Testis (tissue), 5 donors: ENCODE measurements at places on chromosomes 7 and 10.

GRCh38 chr10:49237985-49238384 lies 49.8 kb upstream of the TMEM273 start:
- DNase-seq, result no peak

DNA sequence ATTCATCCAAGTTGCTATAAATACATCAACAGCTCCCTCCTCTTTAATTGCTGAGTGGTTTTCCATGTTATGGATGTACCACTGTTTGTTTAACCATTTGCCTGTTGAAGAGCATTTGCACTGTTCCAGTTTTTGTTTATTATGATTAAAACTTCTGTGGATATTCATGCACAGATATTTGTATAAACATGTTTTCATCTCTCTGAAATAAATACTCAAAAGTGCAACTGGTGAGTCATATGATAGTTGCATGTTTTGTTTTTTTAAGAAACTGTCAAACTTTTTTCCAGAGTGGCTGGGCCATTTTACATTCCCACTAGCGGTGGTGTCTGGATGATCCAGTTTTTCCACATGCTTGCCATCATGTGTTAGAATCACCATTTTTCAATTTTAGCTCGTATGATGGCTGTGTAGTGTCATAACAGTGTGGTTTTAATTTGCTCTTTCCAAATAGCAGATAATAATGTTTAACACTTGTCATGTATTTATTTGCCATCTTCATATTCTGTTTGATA lies 33.6 kb downstream of the MEOX2 start:
- no peak for DNase-seq

DNA sequence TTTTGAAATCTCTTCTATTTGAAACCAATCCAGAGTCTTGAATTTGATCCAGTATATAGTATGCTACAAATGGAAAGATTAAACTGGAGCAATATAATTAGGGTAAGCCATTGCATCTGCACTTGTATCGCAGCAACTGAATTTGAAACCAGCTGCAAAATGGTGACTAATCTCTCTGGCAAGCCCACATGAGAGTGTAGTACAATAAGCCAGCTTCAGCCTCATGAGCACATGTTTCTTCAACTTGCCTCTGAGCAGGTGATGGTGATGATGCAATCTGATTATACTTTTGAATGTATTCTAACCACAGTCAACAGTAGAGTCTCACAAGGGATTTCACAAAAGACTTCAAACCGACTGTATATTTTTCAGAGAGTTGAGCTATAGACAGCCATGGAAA lies 829 bp upstream of the RPA3 start:
- no peak for DNase-seq

GRCh38 chr7:37713613-37714012 lies 30.0 kb downstream of the GPR141 start:
- no peak for DNase-seq

DNA sequence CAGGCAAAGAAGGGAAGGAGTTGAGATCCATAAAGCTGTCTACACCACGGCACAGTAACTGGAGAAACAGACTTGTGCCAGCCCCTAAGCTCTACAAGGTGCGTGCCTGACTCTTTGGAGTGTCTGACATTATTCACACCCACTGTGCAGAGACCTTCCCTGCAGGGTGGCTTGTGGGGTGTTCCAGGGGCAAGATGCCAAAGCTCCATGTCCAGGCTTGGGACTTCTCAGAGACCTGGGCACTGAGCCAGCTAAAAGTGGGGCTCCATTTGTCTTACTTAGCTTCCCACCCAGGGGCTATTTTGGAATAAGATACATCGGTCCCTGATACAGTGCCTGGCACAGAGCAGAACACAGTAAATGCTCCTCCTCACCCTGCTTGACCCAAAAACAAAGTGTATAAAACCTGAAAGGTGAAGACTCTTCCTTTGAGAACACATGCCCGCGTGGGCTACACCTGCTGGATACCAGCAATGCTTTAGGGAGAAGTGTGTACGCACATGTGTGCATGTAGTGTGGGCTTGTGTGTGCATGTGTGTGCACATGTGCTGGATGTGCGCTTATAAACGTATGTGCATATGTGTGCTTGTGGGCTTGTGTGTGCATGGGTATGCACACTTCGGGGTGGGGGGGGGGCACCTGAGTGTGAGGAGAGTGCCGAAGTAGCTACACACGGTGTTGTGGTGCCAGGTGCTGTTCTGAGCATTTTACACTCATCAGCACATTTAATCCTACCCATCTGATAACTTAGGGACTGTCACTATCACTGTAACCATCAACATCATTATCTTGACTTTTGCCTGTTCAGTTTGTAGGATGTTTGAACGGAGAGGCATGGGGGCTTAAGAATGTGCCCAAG lies 143.0 kb downstream of the ARHGAP22 start:
- DNase-seq, result no peak

DNA sequence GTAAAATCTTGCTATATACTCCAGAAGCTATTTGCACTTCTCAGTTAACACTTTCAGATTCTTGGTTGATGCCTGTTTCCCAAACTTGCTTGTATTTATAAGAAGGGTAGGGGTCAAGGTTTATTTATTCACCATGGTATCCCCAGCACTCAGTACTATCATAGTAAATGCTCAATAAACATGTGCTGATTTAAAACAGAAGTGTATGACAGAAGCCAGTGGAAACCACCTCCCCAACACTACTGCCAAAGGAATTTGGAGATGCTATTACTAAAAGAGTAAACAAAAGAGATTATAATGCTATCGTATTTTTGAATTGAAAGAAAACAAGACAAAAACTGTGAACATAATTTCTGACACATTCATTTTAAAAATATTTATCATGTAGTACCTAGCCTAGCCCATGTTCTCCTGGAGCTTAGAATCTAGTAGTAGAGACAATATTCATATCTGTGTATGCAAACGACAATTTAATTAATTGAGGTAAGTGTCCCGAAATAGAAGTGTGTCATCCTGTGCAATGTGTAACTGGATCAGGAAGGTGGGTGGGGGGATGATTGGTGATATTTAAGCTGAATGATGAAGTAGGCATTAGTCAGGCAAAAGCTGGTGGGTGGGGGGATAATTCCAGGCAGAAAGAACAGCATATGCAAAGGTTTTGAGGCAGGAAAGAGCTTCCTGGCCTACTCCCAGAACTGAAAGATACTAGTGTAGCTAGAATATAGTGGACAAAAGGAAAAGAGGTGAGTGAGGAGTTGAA lies 77.5 kb downstream of the HGF start:
- DNase-seq, result no peak

DNA sequence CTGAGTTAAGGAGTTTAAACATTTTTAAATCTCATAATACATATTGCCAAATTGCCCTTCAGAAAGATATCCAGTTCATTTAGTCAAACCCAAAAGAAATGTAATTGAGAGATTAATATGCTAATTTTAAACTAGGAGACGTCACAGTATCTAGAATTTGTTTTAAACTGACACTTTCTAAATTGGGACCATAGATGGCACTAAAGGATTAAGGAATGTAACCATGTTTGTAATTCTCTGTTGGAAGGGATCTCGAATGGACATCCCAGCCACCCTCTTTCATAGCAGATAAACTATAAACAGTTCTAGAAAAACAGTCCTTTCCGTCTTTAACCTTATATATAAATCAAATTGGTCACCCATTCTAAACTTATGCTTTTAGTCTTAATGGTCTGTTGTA lies 30.0 kb upstream of the SAMD9L start:
- no peak for DNase-seq

- DNase-seq, result no peak
These were observed 11.6 kb downstream of the HBP1 start for GRCh38 chr7:107180378-107180777.

- DNase-seq, result peak; percentile 87
These were observed at the start of gene SHTN1 for GRCh38 chr10:117005026-117005526. Gene SHTN1, minus strand, starts transcription at chr10:117005187. Its CDS starts 108 bp downstream, at chr10:117005079.

GRCh38 chr10:124511205-124512039 lies 49.8 kb downstream of the LHPP start:
- DNase-seq, result no peak

DNA sequence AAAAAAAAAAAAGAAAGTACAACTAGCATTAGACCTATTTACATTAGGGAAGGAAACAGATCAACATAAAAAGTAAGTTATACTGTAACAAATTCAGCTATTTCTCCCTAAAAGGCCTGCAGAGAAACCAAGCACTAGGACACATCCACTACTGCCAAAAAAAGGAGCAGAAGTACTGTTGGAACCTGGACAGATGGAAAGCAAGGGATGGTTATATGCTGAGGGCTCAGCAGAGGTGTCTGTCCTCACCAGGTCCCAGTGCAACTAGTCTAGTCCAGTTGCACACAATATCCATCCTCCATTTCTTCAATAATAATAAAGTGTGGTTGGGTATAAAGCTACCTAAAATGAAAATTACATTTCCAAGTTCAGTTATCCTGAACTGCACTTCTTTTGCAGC lies 103.2 kb upstream of the IFRD1 start:
- no peak for DNase-seq

- DNase-seq, result no peak
These were observed 356.4 kb upstream of the FOXK1 start for GRCh38 chr7:4325732-4326131.

DNA sequence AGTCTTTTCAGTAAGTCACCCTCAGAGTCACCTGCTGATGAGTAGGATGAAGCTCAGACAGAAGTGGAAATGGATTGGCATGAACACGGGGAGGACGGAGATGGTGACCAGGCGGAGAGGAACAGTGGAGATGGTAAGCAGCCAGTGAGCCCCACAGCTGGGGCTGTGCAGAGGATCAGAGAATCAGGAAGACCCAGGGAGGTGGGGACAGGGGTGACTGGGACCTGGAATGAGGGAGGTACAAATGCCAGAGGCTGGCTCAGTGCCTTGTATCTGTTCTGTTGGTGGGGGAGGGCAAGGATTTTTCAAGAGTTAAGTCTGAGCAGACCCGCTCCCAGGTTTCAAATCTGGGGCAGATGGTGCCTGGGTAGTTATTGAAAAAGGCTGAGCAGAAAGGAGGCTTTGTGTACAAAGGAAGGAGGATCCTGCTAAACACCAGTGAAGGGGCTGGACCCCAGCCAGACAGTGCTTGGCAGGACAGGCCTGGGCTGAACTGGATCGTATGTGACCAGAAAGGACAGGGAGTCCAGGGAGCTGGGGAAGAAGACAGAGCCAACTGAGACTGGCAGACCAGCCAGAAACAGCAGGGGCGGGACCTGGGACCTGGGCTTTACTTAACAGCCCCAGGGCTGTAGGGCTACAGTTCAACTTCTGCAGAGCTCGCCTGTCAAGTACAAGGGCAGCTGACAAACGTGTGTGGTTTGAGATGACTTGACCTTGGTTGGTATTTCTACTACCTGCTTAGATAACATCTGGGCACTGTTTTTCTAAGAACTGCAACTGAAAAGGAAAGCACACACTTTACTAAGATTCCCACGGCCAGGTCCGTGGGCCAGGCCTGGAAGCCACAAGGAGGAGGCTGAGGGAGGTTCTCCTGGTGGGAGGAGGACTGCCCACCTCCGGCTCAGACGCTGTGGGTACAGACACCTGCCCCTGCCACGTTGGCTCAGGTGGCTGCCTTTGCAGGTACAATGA lies 13.2 kb upstream of the FRMPD2 start:
- peak; percentile 84 for DNase-seq

DNA sequence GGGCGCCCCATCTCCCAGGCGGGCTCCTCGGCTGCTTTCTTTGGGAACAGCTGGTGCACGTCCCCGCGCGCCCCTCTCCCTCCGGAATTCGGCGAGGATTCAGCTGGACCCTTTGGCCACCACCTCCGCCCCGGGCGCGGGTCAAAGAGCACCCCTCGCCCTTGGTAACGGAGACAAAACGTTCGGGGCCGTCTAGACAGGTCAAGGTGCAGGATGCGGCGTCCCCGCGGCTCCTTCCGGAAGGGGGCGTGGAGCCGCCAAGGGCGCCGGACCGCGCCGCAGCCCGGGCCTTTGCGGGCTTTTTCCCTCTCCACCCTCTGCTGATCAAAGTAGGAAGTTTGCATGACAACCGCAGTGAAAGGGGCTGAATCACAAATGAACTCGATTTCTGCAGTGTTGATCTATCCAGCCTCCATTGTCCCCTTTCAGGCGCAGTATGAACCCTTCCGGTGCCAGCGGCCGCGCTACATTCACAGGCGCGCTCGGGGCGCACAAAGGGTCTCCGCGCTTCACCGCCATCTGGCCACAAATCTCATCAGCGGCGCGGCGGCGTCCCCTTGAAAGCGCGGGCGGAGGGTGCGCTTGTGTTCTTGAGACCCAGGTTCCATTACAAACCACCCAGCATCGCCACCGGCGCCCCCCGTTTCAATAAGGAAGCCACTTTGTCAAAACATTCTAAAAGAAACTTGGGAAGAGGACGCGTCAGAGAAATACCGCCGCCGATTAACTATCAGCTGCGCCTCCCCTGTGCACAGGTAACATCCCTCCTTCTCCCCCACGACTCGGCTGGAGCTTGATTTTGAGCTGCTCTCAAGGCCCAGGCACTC lies 36.4 kb downstream of the CNPY1 start:
- DNase-seq, result peak; percentile 37

GRCh38 chr7:130831817-130832481 lies 97.9 kb upstream of the KLF14 start:
- no peak for DNase-seq

- DNase-seq, result no peak
These were observed 88.8 kb downstream of the SUGCT start for GRCh38 chr7:40223451-40224127.

DNA sequence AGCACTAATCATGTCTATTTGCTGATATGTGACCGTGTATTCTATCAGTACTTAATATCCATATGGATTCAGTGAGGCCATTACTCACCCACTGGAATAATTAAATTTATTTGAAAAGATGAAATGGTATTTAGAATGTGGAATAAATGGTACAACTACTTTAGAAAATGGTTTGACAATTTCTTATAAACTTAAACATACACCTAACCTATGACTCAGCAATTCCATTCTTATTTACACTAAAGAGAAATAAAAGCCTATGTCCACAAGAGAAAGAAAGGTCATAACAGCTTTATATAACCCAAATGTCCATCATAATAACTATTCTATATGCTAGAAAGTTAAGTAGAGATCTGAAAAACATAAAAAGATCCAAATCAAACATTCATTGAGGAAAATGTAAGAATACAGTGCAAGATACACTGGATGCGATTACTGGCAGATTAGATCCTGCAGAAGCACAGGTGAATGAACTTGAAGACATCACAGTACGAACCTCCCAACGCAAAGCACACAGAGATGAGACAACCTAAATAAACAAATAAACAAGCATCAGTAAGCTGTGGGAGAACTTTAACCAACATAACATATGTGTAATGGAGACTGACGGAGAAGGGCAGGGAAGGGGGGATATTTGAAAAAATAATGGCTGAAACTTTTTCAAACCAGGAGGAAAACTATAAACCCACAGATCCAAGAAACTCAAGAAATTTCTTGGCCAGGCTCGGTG lies 51.9 kb downstream of the TNS3 start:
- DNase-seq, result no peak

DNA sequence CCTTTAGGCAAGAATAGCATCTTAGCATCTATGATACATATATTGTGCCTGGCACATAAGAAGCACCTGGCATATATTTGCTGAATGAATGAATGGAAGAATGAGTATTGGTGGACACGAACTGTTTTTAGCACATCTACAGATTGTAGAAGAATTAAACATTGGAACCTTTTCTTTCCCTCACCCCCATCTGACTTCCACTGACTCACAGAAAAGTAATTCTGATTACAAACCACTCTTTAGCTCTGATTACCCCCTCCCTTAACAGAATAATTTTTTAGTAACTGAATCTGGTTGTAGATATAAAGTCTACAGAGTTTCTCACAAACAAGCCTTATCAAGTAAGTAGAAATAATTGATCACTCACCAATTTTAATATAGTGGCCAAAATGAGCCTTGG lies 31.9 kb downstream of the SLC26A4 start:
- no peak for DNase-seq
